ENCODE measurements at places on chromosomes 11 and 22.

DNA sequence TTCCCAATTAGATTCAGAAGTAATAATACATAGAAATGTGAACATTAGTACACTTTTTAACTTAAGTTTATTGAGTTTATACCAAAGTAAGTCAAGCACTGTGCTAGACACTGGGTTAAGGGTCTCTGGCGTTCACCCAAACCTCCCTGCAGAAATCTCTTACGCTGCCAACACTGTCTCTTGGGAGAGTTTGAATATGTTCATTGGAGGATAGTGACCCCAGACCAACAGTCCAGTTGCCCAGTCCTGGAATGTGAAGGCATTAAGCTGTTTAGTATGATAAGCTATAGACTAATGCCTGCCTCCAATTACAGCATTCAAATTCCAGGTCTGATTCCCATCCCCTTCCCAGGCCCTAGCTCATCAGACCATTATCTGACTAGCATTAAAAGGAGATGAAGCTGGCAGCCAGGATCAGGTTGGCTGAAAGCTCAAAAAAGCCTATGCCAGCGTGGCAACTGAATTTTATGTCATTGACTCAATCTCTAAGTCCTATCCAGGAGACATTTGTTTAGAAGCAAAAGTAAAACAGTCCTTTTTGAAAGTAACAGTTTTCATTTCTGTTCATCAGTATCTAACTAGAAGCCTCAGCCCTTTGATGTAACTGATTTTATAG is 77.8 kb downstream of the SFI1 start:
- no peak for DNase-seq

DNA sequence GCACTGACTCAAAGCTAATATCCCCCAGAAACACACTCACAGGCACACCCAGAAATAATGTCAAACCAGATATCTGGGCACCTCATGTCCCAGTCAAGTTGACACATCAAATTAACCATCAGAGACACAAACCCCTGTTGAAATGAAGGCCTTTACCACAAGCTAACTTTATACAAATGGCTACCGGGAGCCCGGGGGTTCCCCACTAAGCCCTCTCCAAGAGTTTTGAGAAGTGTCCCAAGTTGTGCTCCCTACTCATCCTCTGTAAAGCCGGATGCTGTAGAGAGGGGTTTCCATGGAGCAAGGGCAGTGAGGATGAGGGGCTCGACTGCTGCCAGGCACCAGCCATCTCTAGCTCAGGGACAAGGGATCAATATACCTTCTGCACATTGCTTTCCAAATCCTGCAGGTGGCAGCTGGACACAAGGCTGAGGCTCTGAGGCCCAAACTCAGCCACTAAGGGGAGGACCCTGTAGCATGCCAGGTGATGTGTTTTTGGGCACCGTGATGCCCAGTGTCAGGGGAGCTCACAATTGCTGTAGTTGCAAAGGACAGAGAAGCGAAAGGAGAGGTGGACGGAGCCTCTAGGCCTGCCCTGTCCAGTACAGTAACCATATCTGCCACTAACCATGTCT is 145.7 kb downstream of the TTC17 start:
- DNase-seq: no peak

DNA sequence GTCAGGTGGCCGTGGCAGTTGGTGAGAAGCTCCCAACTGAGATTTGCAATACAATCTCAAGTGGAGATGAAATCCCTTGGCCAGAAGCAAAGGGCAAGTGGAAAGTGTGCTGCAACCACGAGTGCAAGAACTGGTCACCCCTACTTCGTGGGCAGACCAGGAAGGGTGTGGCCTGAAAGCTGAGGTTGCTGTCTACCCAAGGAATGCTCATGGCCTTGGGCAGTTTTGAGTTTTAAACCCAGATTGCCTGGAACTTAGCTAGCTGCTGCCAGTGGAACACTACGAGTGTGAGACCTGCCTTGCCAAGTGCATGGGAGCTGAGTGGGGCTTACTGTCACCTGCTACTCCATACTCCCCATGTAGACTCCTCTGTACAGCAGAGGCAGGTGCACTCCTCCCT is 113.3 kb upstream of the FAT3 start:
- no peak for DNase-seq

GRCh38 chr11:84270466-84270865 is 984.3 kb upstream of the CCDC90B start:
- DNase-seq: no peak

- no peak for DNase-seq
These were observed 20.6 kb upstream of the RAPSN start for GRCh38 chr11:47469361-47470179.

DNA sequence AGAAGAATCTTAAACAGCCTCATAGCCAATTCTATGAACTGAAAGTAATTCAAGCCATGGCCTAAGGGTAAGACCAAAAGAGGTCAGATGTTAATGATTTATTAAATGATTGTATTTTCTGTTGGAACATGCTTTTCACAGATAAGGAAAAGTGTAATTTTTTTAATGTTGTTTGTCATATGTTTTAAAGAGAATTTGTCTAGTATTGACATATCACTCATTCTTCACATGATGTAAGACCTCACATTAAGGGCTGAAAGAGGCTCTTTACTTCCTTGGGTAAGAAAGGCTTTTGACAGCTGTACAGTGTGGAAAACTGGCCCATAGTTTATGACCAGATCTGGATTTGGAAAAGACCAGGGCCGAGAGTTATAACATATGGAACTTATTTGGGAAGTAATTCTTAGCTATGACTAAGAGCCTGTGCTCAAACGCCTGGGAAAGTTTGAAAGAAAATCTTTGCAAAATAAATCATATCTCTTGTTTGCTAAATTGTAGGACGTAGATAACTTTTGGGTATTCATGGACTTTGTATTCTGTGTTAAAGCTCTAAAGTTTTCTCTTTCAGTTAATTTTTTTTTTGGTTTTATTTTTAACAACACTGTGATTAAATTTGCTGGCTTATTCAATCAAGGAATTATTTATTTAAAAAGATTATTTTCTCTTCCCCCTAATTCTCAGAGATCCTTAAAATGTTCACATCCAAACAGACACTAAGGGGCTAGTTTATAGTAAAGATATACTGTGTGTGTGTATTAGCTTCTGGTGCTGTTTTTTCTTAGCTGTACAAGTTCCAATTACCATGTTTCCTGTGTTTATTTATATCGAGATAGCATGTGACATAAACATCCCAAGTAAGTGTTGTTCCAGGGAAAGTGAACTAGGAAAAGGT is 162.2 kb downstream of the ARHGAP42 start:
- DNase-seq: no peak

DNA sequence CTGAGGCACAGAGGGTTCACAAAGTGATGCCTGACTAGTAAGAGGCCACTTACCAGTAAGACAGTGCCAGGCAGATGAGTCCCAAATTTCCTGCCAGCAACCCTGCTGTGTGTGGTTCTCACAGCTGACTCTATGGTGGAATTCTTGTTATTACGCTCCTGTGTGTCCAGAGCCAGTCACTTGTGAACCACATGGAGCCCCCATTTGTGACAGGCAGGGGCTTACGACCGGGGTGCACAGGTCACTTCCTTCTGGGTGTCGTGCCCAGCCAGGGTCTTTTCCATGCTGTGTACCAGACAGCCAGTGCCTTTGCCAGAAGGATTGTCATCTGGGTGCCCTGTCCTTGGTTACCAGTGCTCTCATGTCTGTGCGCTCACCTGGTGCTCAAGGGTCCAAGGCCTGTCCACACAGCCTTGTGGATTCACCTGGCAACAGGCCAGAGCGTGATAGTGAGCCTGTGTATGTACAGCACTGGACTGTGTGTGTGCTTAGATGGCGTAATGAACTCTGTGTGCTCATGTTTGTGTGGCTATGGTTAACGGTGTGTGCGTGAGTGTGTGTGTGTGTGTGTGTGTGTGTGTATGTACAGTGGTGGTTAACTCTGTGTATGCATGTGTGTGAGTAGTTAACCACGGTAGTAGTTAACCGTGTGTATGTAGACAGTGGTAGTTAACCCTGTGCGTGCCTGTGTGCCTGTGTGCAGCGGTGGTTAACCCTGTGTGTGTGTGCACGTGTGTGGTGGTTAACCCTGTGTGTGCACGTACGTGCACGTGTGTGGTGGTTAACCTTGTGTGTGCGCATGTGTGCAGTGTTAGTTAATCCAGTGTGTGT is 18.6 kb downstream of the GRAMD4 start:
- DNase-seq: no peak

- DNase-seq: no peak
These were observed 7.2 kb downstream of the ZC3H7B start for GRCh38 chr22:41308544-41308947.

Measured in cortex of kidney (tissue), 1 donor.